ENCODE measurements at places on chromosomes 6 and 20.

GRCh38 chr6:12592634-12593033 lies 123.9 kb upstream of the PHACTR1 start:
- no peak for DNase-seq

DNA sequence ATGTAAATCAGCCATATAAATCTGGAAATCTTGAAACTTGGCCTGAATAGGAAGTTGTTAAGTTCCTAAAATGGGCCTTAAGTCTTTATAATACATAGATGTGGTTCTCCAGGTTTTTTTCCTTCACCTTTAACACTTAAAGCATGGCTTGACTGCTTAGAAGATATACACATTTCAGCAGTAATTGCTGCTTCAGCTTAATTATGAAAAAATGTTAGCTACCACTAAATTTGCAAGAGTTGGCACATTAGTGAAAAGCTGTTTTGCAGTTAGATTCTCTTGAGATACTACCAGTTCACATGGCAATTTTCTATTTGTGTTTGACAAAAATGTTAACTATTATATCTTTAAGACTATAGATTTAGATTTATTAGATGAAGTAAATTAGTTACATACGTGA lies 72.7 kb upstream of the MYO6 start:
- no peak for DNase-seq

DNA sequence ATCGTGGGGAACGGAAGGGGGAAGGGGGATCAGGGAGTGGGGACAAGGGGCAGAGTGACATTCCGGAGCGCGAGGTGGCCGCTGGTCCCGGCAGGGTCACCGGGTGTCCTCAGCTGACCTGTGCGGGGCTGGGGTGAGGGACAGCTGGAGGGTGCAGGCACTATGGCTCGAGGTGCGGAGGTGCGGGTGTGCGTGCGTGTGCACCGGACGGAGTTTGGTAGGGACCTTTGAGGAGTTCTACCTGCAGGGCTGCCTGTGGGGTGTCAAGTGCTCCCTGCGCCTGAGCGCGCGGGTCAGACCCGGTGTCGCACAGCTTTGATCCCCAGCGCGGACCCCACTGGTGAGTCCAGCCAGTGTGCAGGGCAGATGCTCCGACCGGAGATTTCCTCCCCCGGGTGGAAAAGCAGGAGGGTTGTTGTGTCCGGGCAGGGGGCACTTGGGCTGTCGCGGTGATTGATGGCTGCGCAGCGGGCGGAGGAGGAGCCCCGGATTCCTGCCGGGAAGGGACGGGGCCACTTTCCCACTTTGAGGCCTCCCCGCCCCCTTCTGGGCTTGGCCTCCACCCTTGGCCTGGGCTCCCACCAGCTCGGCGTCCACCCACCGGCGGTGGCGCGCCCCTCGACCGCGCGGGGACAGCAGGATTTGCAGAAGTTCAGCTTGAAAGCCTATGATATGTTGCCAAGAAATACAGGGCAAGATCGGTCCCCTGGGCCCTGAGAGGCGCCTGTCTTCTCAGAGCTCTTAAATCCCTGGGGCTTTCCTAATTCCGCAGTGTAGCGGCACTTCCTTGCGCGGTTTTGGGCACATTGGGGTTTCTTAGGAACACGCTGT lies 658 bp downstream of the RIN2 start:
- DNase-seq: peak; percentile 87

GRCh38 chr6:1313384-1313766 lies 1.5 kb downstream of the FOXQ1 start:
- no peak for DNase-seq

GRCh38 chr6:119821380-119821779 lies 471.8 kb upstream of the MAN1A1 start:
- DNase-seq: no peak

DNA sequence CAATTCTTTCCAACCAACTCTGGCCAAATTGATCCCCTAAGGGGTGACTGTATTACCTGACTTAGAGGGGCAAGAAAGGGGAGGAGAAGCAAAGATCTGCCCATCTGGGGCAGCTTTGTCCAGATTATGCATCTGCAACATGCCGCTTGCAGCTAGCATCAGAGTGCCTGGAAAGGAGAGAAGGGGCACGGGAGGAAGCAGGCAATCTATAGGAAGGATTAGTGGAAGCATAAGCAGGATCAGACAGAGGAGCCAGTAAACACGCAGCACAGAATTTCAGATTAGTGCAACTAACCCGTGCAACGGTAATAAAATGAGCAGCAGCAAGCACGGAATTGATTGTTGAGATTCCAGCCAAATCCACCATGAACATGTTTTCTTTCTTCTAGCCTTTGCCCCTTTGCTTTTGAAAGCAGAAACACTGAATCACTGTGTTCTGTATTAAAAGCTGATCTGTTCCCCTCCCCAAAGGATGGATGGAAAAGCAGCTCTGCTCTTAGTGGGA lies 643.6 kb upstream of the CHD6 start:
- DNase-seq: no peak

DNA sequence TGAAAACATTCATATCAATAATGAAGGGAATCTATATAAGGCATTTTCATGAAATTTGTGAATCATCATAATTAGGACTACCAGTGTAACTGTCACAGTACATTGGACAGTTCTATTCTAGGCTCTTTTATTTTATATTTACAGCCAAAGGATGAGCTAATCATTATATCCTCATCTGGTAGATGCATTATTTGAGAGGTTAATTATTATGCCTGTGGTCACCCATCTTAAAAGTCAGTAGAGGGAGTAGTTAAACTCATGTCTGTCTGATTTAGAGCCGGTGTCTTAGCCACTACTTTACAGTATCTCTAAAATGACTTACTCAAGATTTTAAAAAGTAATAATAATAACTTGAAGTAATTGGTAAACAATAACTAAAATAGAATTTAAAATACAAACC lies 899.3 kb upstream of the MAP3K7 start:
- DNase-seq: no peak

- no peak for DNase-seq
Measured at GRCh38 chr6:106300944-106301343, 24.6 kb downstream of the ATG5 start.

GRCh38 chr20:18066421-18067333 lies 9.0 kb upstream of the OVOL2 start:
- no peak for DNase-seq

DNA sequence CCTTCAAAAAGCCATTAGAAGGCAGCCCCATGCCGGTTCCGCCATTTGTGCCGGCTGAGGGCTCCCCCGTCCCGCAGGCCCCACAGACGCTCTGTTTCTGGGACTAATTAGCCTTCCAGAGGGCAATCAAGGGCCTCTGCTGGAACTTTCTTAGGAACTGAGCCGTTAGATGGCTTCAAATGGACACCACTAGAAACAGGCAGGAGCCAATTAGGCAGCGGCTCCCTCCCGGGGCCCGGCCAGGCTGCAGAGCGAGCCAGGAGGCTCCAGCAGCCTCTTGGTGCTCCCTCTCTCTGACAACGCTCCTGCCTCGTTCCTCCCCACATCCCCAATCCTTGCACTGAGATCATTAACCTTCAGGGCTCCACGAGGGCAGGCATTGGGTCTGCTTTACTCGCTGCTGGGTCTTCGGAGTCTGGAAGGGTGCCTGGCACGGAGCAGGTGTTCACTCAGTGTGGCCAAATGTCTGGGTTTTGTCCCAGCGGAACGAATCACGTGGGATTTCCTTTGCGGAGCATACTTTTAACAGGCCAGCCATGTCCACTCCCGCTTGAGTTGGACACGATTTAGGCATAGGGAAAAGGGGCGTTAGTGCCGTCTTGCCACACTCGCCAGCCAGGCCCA lies 98.3 kb downstream of the TMEM242 start:
- no peak for DNase-seq

GRCh38 chr6:31797588-31797987 lies 2.0 kb upstream of the VARS1 start:
- DNase-seq: no peak

DNA sequence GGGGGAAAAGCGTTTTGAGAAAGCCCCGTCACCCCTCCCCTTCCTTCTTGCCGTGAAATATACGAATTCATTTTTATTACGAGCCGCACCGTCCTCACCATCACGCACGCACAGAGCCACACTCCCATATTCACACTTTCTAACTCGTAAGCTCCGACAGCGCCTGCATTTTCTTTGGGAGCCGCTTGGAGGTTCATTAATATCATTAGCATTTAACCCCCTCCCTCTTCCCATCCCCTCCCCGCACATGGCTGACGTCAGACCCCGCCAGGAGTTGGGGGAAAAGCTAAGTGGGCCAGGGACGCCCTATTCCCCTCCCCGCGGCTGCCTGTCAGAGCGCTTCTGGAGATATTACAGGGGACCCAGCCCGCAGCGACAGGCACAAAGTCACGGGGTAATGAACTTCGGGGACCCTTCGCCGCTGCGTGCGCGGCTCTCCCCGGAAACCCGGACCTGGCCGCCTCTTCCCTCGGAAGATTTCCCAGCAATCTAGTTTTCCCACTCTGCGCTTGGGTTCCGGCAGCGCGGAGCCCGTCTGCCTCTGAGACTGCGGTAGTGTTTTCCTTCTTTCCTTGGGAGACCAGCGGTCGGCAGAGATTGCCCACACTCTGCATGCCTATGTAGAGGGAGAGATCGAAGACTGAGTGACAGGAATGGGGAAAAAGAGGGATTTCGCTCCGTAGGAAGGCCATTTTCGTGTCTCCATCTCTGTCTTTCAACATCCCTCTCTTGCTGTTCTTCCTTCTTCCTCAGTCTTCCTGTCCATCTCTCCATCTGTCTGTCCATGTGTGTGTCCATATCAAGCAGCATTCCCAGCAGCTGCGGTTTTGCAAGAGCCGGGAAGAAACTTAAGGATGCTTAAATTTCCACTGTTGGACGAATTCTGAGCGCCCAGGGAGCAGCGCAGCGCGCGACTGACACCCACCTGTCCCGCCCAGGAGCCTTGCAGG lies at the start of gene NR2E1:
TSS of gene NR2E1 (plus strand) at position 309 of the 950 bp plus-strand sequence. CDS start 744 bp downstream, outside the sequence.
- DNase-seq: peak; percentile 68
